ENCODE measurements at places on chromosomes 3 and 15. TPM values are rescaled to one million over a fixed set of nuclear protein-coding genes. Genes with fewer than 3 reads are reported as not detected.
A peak's percentile ranks its signal among the peaks of the same experiment; 100 is the strongest.

DNA sequence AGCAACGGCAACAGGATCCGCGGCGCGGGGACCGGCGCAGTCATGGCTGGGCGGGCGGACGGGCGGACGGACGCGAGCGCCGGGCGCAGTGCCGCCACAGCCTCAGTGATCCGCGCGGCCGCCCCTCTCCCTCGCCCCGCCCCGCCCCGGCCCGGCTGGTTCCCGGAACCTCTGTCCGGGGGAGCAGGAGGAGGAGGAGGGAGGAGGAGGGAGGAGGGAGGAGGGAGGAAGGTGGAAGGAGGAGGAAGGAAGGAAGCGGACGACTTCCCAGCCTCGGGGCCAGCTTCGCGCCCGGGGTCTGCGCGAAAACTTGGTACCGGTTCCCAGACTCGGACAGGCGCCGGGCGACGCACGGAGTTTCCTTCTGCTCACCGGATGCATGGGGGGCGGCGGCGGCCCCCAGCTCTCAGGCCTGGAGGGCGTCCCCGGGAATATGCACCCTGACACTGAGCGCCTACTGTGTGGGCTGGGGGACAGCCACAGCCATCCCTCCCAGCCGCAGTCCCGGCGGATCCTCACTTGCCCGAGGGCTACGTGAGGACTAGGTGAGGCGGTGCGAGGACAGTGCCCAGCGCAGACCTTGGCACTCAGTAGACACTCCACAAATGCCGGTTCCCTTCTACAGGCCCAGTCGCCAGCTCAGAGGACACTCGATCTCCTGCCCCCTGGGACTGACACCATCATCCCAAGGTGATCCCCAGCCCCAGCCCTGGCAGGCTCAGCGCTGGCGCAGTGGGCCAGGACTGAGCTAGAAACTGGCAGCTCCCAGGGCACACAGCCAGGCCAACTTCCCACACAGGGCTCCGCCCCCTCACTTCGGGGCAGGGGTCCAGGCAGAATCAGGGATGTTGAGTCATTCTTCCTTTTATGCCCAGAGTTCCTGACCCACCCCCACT, at the start of gene SHISA5:
SHISA5 (minus strand) TSS at position 124 of the 896 bp plus-strand sequence; CDS start at position 44, 80 bp downstream.
- peaks cover 7% of the 10 kb centered on the region for H3K36me3 ChIP-seq
- H3K4me1 ChIP-seq, result peaks cover 57% of the 10 kb centered on the region
- H3K27me3 ChIP-seq, result no peaks in the 10 kb centered on the region
- peak within 1 kb of the TSS; percentile 76 for H3K27ac ChIP-seq
- peak within 1 kb of the TSS; percentile 78 for H3K4me3 ChIP-seq

GRCh38 chr3:17333446-17333845, 409.0 kb downstream of the TBC1D5 start:
- H3K27ac ChIP-seq, result no peak overlapping the region
- DNase-seq, result no peak
- H3K4me1 ChIP-seq, result no peaks in the 10 kb centered on the region
- H3K4me3 ChIP-seq, result no peak overlapping the region
- no peaks in the 10 kb centered on the region for H3K27me3 ChIP-seq
- no peaks in the 10 kb centered on the region for H3K36me3 ChIP-seq

- no peaks in the 10 kb centered on the region for H3K27me3 ChIP-seq
- H3K4me3 ChIP-seq, result no peak overlapping the region
- DNase-seq, result no peak
- H3K36me3 ChIP-seq, result peaks cover 3% of the 10 kb centered on the region
- no peak overlapping the region for H3K27ac ChIP-seq
These were observed 401.9 kb upstream of the TPRG1 start for GRCh38 chr3:188769831-188770230.

DNA sequence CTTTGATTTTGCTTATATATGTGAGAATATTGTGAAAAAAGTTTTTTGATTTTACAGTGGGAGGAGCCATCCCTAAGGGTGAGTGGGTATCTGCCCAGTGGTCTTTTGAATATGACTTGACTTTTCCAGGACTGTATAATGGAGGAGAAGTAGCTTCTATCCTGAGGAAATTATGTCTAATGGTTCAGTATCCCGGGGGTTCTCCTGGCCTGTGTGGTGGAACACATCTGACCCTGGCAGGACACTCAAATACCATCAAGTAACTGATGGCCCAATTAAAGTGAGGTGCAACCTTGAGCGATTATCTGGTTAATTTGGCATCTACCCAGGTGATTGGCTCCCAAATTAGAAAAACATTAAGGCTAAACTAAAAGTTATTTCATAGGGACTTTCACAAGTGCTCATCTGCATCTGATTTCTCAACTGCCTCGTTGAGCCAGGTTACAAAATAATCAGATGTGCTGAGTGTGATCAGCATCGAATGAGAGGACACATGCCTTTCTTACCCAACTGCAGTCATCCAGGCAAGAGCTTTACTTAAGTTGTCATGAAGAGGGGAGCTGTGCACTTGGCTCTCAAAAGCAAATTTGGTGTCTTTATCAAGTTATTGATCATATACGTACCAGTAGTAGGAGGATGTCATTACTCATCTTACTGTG, 201.4 kb downstream of the IL5RA start:
- H3K27ac ChIP-seq, result no peak overlapping the region
- H3K27me3 ChIP-seq, result no peaks in the 10 kb centered on the region
- DNase-seq, result no peak
- no peak overlapping the region for H3K4me3 ChIP-seq

DNA sequence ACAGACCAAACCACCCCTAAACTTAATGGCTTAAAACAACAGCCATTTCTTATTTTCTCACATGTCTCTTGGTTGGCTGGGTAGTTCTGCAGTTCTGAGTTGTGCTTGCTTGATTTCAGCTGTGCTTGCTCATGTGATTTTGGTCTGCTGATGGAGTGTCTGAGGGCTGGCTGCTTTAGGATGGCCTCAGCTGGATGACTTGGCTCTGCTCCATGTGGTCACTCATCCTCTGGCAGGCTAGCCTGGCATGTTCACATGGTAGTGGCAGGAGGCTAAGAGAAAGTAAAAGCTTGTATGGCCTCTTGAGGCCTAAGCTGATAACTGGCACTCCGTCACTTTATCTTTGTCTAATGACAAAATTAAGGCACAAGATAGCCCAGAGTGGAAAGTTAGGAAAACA, 4.1 kb downstream of the SV2B start:
- DNase-seq, result no peak
- H3K27me3 ChIP-seq, result peaks cover 78% of the 10 kb centered on the region
- peaks cover 12% of the 10 kb centered on the region for H3K4me1 ChIP-seq

DNA sequence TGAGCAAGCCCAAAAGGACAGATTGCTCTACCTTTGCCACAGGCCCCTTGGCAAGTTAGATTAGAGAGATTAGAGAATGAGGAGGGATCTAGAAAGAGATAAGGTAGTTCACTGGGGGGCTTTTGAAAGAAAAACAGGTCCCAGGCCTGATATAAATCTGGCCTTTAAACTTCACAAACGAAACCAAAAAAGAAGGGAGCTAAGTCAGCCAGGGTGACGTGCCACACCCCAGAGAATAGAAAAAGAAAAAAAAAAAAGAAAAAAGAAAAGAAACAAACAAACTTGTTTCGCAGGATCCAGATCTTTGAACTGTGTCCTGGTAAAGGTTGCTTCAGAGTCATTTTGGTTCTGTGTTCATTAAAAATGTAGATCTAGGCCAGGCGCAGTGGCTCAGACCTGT, 3.6 kb downstream of the KAT2B start:
- peaks cover 60% of the 10 kb centered on the region for H3K4me1 ChIP-seq
- peaks cover 36% of the 10 kb centered on the region for H3K36me3 ChIP-seq
- peak overlapping the region; percentile 97 for H3K27ac ChIP-seq
- H3K4me3 ChIP-seq, result peak overlapping the region; percentile 93
- no peaks in the 10 kb centered on the region for H3K27me3 ChIP-seq

GRCh38 chr3:76203578-76203977, 418.2 kb upstream of the ZNF717 start:
- DNase-seq, result no peak
- no peaks in the 10 kb centered on the region for H3K36me3 ChIP-seq
- H3K27me3 ChIP-seq, result no peaks in the 10 kb centered on the region
- H3K27ac ChIP-seq, result no peak overlapping the region
- H3K4me1 ChIP-seq, result no peaks in the 10 kb centered on the region
- H3K4me3 ChIP-seq, result no peak overlapping the region

- DNase-seq, result no peak
- H3K4me1 ChIP-seq, result peaks cover 17% of the 10 kb centered on the region
- H3K4me3 ChIP-seq, result peak overlapping the region; percentile 84
- H3K27ac ChIP-seq, result peak overlapping the region; percentile 80
- H3K36me3 ChIP-seq, result no peaks in the 10 kb centered on the region
- H3K27me3 ChIP-seq, result peaks cover under 1% of the 10 kb centered on the region
These were observed 995 bp downstream of the CHST14 start for GRCh38 chr15:40471808-40472150.

MUC20 gene
- 0.85 TPM for total RNA-seq

DNA sequence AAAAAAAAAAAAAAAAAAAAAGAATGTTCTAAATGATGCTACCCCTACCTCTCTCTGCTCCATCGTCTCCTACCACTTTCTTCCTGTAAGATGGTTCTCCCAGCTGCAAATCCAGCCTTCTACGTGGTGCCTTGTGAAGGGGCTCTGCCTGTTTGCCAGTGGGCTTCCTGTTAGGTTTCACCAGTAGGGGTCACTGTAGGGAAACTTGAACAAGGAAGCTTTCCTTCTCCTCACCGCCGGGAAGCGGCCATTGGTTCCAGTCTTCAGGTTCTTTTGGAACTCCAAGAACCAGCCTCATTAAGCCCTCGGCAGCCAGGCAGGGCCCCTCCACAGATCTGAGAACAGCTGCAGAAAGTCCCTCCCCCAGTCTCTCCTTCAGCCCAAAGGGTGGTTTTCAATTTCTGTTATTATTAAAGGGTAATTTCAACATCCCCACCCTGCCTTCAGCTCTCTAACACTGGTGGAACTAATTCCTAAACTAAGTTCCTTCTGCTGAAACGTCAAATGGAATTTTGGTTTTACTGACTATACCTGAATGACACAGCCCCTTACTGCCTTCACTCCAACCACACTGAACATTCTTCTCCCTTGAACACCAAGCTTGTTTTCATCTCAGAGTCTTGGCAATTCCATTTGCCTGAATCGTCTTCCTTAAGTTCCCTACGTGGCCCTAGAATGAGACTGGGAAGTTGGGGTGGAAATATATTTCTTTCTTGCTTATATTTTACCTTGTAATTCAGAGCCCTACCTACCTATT, 13.5 kb downstream of the MCCC1 start:
- no peaks in the 10 kb centered on the region for H3K27me3 ChIP-seq
- H3K27ac ChIP-seq, result peak overlapping the region; percentile 17
- DNase-seq, result peak; percentile 47
- no peak overlapping the region for H3K4me3 ChIP-seq

GRCh38 chr3:89314454-89315098, 207.2 kb downstream of the EPHA3 start:
- no peak overlapping the region for H3K27ac ChIP-seq
- H3K4me3 ChIP-seq, result no peak overlapping the region
- H3K36me3 ChIP-seq, result no peaks in the 10 kb centered on the region
- DNase-seq, result no peak
- H3K27me3 ChIP-seq, result no peaks in the 10 kb centered on the region

ADGRG7 gene
- total RNA-seq, result not detected

- DNase-seq, result peak; percentile 90
- H3K4me3 ChIP-seq, result peak within 1 kb of the TSS; percentile 95
- H3K27me3 ChIP-seq, result no peaks in the 10 kb centered on the region
- peaks cover 31% of the 10 kb centered on the region for H3K4me1 ChIP-seq
- H3K27ac ChIP-seq, result peak within 1 kb of the TSS; percentile 94
These were observed at the start of gene RAB27A for GRCh38 chr15:55289746-55290527. Gene RAB27A (minus strand): TSS chr15:55289813. CDS start chr15:55234934, 54,879 bp downstream.

DNA sequence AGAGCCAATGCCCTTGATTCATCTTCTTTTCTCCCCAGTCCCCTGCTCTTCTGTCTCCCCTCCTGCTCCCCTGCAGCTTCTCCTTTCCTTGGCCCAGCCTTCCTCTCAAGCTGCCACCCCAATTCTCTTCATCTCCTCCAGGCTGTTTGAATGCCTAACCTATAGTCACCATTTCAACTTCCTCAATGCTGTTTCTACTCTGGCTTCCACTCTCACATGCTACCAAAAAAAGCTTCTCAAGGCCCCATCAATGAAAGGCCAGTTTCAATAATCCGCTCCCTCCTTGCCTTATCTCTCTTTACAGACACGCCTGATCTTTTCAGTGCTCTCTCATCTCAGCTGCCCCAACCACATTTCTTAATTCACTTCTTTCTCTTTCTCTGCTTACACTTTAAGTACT, 212.2 kb upstream of the GPR149 start:
- H3K36me3 ChIP-seq, result no peaks in the 10 kb centered on the region
- H3K4me3 ChIP-seq, result no peak overlapping the region
- H3K27ac ChIP-seq, result no peak overlapping the region

COPB2 gene
- 104 TPM for total RNA-seq

BBS4 gene
- 14.7 TPM for total RNA-seq

LRTM1 gene
- not detected for total RNA-seq

ISL2 gene
- total RNA-seq, result 3.2 TPM

DNA sequence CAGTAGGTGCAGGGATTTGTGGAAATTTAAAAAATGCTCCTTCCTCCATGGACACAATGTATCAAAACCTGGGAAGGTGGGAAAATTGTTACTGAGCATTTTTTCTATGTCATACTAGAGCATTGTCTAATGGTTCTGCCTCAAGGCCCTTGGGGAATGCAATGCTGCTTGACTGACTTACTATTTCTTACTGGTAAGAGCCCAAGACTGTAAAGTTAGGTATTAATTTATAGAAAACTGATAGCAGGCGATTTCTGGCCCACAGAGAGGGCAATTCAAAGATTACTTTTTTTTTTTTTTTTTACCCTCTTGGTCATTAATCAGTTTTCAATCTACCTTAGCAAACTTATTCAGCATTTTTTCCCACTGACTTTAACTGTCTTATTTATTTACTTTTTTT, 38.5 kb upstream of the MRPL3 start:
- H3K4me3 ChIP-seq, result no peak overlapping the region
- no peak for DNase-seq
- no peak overlapping the region for H3K27ac ChIP-seq
- peaks cover 18% of the 10 kb centered on the region for H3K27me3 ChIP-seq

TMC3 gene
- not detected for total RNA-seq

GRCh38 chr3:67715971-67716370, 61.6 kb upstream of the SUCLG2 start:
- no peaks in the 10 kb centered on the region for H3K4me1 ChIP-seq
- DNase-seq, result no peak
- no peaks in the 10 kb centered on the region for H3K27me3 ChIP-seq
- no peak overlapping the region for H3K4me3 ChIP-seq
- no peak overlapping the region for H3K27ac ChIP-seq

ALG1L2 gene
- total RNA-seq, result 1.4 TPM

Measured in activated CD8-positive, alpha-beta memory T cell treated with anti-CD3 and anti-CD28 coated beads, Interleukin-2, amount 10 ng/mL, durations not matched to agents 7 days and 5 days (primary cell).